Cardiac fibroblast (primary cell): ENCODE measurements at places on chromosomes 1 and 21.

GRCh38 chr1:182633657-182634281 lies 29.6 kb upstream of the RGS16 start:
- DNase-seq, result no peak

DNA sequence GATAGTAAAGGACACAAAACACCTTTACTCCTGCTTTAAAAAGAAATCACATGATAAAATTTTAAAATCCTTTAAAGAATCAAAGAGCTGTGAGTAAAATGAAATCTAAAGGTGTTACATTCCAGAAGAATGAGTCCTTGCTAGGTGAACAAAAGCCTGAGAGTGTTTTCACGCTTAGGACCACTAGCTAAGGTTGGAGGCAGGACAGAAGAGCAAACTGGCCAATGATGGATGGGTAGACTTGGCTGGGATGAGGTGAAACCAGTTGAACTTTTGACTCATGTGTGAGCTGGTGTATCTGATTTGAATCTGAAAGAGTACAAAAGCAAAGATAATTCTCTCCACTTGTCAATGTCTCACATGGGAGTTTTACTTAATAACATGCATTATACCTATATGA lies 35.1 kb downstream of the CATSPERE start:
- DNase-seq, result no peak

DNA sequence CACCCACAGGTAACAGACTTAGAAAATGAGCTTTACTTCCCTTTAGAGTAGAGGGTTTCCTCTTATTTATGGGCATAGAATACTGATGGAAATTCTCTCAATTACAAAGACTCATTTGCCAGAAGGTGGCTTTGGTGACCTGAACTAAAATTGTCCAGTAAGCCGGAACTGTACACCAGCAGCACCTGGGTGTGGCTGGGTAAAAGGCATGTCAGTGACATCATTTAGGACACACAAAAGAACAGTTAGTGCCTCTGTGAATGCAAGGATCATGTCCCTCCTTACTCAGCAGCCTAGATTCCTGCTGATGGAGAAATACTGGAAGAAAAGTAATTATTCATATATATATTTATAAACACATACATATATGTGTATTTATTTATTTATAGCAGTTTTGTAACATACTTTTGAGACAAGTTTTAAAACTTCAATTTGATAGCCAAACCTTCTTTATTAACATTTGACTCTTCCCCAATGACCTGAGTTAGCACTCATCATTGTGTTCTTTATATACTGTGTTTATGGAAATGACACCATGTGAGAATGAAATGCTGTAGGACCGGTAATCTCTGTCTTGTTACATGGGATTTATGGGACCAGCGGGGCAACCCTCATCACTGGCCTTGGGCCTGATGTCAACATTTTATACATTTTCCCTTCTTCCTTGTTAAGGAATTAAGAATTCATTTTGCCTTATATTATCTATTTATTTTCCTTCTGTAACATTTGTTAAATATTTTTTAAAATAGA lies 274.4 kb downstream of the BRINP2 start:
- DNase-seq, result no peak

DNA sequence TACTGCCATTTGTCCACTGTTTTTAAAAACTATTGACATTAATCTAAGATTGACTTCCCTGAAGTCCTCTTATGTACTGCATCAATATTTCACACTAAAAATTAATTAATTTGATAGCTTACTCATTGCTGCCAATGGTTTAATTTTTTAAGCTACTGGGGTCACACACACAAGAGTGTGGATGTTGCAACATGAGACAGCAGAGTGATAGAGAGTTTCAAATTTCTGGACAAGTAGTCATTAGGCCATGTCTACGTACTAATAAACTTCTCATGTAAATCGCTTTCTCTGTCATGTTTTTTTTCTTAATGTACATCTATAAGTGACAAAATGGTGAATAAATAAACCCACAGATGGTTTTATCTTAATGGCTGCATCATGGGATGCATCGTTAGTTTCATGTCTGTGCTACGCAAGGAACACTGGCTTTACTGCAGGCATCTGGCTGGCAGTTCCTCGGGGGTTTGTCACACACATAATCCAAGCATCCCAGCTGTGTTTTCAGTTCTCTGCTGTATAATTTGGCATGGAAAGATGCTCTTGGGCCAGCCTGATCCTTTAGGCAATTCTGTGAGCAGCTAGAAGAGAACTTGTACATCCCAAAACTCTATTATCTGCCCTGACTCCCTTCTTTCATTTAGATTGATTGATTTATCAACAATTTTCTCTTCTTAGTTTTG lies 16.4 kb upstream of the CHODL start:
- DNase-seq, result no peak

- no peak for DNase-seq
Observed at GRCh38 chr1:23057301-23057700, 38.0 kb downstream of the KDM1A start.

DNA sequence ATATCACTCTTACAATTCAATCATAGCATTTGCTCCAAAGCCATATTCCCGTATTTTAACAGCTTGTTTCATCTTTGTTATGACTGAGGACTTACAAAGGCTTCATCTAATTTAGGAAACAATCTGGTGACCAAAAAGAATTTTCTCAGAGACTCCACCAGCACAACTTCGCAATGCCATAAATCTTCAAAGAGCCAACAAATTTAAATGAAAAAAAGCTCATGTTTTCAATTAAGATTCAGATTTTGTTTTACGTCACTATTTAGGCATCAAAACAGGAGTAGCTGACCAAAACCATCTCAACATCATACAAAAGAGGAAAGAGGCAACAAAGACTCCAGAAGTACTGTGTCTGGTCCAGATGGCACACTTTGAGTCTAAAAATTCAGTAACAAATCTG lies 373.3 kb downstream of the TTLL7 start:
- DNase-seq, result no peak

- no peak for DNase-seq
Observed at GRCh38 chr1:6623269-6623965, 1.3 kb upstream of the THAP3 start.

GRCh38 chr1:62109124-62109523 lies 85.5 kb upstream of the L1TD1 start:
- no peak for DNase-seq

- DNase-seq, result no peak
Observed at GRCh38 chr1:30028939-30029338, 694.4 kb downstream of the MATN1 start.

DNA sequence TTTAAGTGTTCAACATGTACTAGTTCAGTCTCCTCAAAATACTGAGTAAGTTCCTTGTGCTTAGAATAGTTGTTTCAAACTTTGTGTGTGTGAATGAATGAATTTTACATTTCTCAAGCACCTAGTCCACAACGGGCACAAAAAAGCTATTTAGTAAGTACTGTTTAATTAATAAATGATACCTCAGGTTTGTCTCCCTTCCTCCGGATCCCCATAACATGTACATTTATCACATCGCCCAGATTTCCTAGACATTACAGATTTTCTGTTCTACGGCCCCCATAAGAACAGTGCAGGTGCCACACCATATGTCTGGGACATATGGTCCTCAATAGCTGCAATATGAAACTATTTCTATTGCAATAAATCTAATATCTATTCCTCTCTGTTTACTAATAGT lies 1.3 kb upstream of the TTF2 start:
- no peak for DNase-seq

DNA sequence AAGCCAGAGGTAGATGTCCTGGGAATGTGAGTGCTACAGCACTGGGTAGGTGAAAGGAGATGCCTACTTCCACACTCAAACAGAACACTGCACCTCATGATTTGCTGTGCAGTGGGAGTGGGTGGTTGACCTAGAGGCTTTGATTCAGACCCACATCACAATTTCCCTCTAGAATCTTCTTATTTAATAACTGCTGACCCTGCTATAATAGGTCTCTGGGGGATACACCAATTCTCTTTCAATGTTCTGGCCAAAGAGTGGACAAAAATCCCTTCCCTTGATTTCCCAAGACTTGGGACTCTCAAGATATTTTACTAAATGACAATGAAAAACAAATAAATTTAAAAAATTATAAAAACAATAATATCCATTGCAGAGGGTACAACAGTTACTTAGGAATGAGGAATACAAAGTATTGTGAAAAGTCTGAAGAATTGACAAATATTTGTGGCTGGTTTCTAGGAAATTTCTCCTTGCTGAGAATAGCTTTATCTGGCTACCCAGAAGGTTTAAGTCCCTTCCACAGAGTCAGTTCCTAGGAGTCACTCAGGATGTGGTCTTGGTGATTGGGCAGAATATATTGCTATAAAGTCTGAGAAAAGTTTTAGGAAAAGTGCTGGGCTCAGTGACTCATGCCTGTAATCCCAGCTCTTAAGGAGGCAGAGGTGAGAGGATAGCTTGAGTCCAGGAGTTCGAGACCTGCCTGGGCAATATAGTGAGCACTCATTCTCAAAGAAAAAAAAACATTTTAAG lies 2.4 kb upstream of the FCGR2A start:
- peak; percentile 30 for DNase-seq

DNA sequence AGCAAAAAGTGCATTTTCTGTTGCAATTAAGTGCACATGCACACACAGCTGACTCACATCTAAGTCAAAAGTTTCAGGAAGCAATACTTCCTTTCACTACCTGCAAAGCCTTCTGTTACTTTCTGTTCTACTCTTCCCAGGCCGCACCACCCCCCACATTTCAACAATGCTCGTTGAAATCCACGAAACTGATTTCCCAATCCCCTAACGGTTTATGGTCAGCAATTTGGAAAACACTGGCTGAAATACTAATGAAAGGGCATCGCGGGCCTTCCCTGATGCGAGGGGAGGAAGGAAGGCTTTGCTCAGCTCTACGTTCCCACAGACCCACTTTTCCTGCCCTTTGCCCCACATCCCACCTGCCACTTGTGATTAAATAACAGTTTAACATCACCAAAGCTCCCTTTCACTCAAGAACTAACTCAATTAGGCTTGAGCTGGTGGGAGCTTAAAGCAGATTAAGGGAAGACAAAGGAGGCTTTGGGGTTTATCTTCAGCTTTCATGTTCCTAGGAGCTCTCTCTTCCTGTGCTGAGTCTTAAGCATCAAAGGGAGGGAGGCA lies 243.2 kb upstream of the RAB4A start:
- peak; percentile 90 for DNase-seq

GRCh38 chr1:100322436-100323211 lies 29.7 kb upstream of the CDC14A start:
- DNase-seq, result peak; percentile 83

DNA sequence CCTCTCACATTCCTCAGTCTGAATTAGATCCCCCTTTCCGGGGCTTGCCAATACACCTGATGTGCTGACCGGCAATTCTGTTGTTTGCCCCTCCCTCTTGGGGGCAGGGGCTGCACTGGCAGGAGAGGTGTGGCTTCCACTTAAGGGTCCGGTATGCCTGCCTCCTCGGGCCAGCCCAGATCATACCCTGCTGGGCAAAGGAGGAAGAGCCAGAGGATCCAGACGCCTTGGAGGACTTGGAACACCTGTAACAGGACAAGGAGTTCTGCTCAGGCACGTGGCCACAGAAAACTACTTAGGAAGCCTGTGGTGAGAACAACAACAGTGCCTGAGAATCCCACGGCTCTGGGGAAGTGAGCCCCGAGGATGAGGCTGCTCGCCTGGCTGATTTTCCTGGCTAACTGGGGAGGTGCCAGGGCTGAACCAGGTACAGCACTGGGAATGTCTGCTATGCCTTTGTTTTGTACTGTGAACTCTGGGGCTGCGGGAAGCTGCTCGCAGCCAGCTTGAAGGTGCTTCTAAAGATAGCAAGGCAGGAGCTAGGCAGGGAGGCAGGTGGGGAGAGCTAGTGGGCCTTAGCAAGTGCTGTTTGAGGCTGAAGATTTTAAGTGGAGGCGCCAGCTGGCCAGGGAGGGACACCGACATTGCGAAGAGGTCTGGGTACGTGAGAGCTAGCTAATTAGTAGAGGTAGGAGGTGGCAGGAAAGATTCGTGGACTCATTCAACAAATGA lies at the start of gene SMPDL3B:
Gene SMPDL3B, plus strand, starts transcription at position 183 of the 732 bp plus-strand sequence. Its CDS starts 184 bp downstream, at position 367.
- no peak for DNase-seq

DNA sequence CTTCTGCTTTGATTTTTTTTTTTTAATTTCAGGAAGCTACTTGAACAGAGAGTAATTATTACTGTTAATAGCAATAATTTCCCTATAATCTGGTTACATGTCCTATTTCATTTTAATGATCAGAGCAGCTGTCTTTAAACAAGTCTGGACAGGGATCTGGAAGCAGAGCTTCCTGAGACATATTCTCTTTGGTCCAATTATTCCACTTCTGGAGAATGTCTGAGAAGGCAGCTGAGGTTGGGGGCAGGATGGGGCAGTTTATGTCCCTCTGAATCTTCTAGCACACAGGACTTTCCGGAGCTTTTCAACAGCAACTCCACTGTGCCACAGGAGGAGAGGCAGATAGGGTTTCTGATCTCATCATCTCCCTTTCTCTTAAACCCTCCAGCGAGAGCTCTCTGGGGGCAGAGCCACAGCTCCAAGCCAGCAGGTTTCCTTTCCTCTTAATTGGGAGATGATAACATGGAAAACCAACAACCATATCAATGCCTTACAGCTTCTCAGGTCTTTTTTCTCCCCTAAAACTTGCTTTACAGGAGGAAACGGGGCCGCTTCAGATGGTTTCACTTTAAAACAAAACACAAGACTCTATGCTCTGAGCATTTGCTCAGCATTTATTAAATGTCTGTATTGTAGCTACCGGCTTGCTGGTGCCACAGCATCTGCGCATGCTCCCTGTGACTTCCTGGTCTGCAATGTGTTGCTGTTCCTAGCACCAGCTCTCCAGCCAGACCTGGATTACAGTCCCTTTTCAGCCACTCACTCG lies 425.7 kb upstream of the USP24 start:
- DNase-seq, result peak; percentile 74

GRCh38 chr21:34865400-34866241 lies 183.5 kb downstream of the RUNX1 start:
- DNase-seq, result no peak

DNA sequence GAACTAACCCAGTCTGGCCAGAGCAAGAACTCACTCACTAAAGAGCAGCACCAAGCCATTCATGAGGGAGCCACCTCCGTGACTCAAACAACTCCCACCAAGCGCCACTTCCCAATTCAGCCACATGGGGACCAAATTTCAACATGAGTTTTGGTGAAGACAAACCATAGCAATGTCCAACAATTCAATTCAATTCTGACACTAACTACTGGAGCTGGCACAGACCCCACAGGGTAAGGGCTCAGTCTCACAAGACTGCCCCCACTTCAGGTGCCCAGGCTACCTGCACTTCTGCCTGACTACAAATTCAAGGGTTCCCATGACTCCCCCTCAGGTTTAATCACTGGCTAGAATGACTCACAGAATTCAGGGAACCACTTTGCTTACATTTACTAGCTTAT lies 48.8 kb upstream of the RAP1A start:
- peak; percentile 42 for DNase-seq

DNA sequence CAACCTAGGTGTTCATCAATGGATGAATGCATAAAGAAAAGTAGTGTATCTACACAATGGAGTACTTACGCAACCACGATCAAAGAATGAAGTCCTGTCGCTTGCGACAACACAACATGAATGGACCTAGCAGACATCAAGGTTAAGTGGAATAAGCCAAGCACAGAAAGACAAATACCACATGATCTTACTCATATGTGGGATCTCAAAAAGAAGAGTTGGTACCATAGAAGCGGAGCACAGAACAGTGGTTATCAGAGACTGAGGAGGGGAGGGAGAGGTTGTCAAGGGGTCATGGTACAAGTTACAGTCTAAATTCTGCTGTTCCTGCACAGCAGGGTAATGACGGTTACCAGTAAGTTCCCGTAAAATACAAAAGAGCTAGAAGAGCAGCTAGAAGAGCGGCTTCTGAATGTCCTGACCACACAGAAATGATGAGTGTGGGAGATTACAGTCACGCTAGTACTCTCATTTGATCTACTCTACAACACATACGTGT lies 36.7 kb downstream of the NPHP4 start:
- DNase-seq, result no peak
